ENCODE measurements at places on chromosomes 11 and 22.

DNA sequence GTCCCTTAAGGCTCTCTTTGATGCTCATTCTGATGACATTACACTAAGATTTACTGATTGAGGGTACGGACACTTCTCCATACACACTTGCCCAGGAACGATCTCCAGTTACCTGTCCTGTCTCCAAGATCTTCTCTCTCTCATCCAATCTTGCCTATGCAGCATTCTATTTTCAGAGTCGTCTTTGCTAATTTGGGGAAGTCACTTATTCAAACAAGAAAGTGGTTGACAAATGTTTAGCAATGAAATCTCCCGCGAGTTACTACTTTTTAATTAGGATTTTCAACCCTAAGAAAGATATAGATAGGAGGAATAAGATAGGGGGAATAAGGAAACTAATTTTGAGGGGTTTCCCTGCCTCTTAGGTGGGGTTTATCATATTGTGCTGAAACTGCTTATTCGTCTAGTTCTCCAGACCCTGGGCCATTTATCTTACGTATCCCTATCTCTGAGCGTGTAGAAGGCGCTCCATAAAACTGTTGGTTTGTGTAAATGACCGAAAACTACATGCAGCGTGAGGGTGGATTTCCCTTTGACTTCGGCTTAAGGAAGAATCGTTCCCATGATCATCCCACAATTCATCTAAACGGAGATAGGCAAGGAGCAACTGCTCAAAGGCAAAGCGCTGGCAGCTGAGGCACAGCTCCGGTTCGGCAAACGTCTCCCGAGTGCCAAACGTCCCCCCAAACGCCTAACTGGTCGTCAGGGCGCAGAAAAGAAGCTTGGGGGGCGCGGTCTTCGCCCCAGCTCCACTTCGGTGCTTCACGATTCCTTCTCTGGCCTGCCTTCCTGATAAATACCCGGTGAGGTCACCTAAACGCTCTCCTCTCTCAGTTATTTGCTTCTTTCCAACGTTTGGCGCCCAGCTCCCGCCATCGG is 804 bp downstream of the APIP start:
- DNase-seq = no peak

DNA sequence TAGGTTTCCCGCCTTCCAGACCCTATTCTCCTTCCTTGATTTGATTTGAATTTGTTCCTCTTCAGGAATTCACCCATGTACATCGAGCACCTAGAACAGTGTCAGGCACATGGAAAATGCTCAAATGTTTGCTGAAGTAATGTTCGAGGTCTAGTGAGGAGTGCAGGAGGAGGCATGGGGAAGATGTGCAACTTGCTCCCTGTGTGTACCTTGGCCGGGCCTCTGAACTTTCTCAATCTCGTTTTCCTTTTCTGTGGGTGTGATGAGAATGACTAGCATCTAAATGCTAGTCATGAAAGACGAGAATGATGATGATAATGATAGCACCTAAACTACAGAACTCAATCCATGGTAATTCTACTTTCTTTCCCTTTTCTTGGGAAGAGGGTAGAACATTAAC is 279.1 kb upstream of the PLET1 start:
- no peak for DNase-seq

DNA sequence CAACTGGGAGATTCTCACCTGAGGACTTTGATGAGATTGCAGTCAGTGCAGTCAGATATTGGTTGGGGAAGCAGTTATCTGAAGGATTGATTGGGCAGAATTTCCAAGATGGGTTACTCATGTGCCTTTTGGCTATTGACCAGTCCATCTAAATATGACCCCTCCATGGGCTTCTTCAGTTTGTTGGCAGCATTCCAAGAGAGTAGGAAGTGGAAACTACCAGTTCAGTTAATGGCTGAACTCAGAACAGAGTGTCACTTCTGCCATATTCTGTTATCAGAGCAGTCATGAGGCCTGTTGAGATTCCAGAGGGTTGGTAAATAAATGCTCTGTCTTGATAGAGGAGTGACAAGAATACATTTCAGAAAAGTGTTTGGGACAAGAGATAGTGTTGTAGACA is 71.0 kb downstream of the CYP2R1 start:
- DNase-seq = no peak

GRCh38 chr11:60717956-60718355 is 6.6 kb upstream of the MS4A18 start:
- no peak for DNase-seq

DNA sequence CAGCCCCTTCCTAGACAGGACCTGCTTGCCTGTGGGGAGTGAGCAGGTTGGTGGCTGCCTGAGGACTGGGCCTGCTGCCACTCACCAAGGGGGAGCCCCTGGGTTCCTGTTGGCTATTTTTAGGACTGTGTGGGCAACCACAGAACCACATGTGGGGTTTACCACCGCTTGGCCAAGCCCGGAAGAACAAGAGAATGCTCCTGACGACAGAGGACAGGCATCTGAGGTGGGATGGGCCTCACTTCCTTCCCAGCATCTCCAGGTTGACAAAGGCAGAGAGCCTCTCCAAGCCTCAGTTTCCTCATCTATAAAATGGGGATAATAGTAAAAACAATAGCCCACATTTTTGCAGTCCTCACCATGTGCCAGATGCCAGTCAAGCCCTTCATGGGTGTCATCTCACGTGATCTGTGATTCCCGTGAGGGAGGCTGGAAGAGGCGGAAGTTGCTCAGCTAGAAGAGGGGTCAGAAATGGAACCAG is 43.6 kb downstream of the LRRC32 start:
- DNase-seq = no peak

- no peak for DNase-seq
Observed at GRCh38 chr11:68418648-68419047, 41.9 kb upstream of the PPP6R3 start.

- DNase-seq = no peak
Observed at GRCh38 chr11:95267601-95268213, 36.7 kb upstream of the SESN3 start.

GRCh38 chr22:46044621-46045458 is 67.9 kb upstream of the WNT7B start:
- peak; percentile 19 for DNase-seq

All from activated CD8-positive, alpha-beta memory T cell treated with anti-CD3 and anti-CD28 coated beads for 1 hour (primary cell).